ENCODE measurements at places on chromosomes 3 and 15.

GRCh38 chr3:115624029-115624741 is 875 bp downstream of the GAP43 start:
- DNase-seq = no peak

DNA sequence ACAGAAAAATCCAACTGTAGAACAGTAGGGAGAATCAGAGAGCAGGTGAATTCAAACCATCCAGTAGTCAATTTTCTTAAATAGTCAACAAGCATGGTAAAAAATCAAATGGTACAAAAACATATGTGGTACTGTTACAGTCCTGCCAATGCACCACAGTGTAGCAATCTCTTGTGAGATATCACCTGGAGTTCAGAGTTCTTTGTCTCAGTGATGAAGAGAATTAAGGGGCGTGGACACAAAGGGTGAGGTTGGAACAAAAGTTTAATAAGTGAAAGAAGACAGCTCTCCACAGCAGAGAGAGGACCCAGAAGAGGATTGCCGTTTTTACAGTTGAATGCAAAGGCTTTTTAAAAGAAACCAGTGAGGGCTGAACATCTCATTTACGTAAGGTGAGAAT is 113.2 kb downstream of the NEO1 start:
- DNase-seq = no peak

DNA sequence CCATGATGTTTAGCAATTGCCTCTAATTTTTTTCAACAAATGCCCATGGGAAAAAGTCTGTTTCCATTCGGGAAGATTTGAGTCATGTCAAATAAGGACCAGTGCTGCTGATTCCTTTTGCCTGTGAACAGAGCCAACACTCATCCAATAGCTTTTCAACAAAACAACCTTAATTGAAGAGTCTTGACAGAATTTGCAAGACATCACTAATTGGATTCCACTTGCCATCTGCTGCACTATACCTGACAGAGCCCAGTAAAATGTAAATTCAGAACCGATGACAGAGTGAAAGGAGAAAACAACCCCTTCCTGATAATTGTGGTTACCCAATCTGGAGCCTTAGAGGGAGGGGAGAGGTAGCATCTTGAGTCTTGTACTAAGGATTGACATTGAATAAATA is 426.7 kb downstream of the AGBL1 start:
- DNase-seq = no peak

GRCh38 chr3:52844290-52844975 is 9.6 kb upstream of the MUSTN1 start:
- no peak for DNase-seq

GRCh38 chr3:83500422-83500821 is 1458.4 kb upstream of the CADM2 start:
- DNase-seq = no peak

DNA sequence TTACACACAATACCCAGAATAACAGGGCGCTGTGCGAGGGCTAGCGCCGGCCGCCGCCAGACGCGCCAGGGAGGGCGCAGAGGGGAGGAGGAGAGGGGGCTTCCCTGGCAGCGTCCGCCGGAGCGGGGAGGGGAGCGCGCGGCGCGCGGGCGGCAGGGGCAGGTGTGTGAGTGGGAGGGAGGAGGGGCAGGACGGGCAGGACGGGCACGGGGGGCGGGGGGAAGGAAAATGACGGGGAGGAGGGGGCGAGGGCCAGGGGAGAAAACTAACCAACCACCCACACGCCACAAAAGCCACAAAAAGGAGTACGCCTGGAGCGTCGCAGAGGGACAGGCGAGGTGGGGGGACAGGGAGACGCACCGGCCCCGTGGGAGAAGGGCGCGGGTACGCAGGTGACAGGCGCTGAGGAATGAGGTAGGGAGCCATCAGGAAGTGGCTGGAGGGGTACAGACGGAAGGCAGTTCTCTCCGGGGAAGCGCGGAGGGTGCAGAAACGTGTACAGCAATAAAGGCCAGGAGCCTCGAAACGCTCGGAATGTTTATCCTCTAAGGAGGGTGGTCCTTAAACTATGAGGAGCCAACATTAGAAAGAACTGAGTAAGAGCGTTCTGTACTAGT is 610 bp upstream of the SATB1 start:
- no peak for DNase-seq

DNA sequence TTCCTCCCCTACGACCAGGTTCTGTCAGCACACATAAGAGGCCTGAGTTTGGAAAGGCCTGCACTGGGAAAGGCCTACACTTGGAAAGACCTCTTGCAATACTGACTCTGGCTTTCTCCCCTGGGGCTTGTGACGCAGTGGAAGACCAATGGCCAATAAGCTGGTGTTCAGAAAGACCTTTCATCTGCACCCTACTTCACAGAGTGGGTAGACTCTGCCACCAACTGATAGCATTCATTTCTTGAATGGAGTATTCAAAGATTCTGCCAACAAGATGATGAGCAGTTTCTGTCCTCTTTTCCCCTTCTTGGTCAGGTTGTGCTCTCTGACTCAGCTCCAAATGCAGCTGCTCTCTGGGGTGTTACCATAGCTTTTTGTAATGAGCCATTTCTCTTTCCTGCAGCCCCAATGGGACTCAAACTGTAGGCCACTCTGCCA is 48.8 kb downstream of the TIPARP start:
- no peak for DNase-seq

GRCh38 chr15:41331281-41331680 is 1.1 kb downstream of the OIP5 start:
- DNase-seq = no peak

- DNase-seq = no peak
These were observed 1.1 kb upstream of the GPR149 start for GRCh38 chr3:154431043-154431442.

GRCh38 chr3:134797057-134797740 is 2.1 kb downstream of the EPHB1 start:
- DNase-seq = no peak

Data from stimulated activated CD4-positive, alpha-beta T cell treated with anti-CD3 and anti-CD28 coated beads, Interleukin-1b, Interleukin-23, amount 100 ng/mL, for 24 hours (primary cell).